Endothelial cell of umbilical vein (primary cell): ENCODE measurements at places on chromosomes 2 and 18. TPM values are rescaled to one million over a fixed set of nuclear protein-coding genes. Genes with fewer than 3 reads are reported as not detected.
A peak's percentile ranks its signal among the peaks of the same experiment; 100 is the strongest.

GRCh38 chr18:46324087-46324955 lies 220.1 kb downstream of the HAUS1 start:
- DNase-seq = no peak

DNA sequence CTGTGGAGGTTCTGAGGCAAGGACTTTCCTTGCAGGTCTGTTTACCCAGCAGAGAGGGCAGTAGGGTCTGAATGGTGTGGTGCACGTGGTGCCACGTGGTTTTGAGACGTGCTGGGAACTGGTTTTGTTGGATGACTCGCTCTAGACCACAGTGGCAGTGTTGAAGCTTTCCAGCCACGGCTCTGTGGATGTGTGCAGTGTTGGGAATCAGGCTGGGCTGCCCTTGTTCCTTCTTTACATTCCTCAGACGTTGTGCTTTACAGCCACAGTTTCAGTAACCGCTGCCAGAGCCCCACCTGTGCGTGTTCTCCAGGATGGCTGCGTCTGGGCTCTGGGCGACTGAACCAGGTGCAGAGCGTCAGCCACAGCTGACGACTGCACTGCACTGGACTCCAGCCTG lies 8.2 kb downstream of the CTDP1 start:
- no peak for DNase-seq

DNA sequence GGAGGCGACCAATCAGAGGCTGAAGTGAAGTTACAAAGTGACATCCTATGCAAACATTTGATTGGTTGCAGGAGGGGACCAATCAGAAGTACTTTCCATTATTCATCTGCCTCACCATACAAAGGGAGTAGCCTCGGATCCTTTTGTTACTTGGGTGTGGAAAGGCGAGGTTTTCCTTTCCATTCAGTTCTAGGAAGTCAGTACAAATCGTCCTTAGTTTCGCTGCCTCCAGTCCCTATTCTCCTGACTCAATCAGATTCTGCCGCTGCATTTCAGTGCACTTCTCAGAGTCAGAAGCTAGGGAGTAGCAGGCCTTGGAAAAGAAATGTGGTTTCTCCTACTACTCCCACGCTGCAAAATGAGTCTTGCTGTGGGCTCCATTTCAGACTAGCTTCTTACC lies 149.4 kb downstream of the DTNA start:
- no peak for DNase-seq

DNA sequence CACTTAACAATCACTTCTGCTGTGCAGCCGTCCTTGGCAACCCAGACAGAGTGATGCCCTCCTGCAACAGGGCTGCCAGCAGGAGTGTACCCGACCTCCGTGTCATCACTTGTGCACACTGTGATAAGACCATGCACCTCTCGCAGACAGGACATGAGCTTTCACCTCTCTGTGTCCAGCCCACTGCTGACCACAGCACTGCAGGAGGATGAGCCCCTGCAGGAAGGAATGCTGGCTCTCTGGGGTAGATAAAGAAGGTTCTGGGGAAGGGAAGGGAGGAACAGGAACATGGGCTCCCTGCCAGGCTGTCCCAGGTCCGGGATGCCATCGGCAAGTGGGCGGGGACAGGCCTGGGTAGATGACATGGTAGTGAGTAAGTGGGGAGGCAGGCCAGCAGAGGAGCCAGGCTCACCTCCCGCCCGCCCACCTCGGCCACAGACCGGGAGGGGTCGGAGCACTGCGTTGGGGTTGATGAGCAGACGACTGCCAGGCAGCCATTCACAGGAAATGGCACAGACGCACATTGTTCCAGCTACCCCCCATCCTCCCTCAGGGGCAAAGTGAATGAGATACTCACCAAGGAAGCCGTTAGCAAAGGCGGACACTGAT lies 18.6 kb upstream of the COL6A3 start:
- no peak for DNase-seq

DNA sequence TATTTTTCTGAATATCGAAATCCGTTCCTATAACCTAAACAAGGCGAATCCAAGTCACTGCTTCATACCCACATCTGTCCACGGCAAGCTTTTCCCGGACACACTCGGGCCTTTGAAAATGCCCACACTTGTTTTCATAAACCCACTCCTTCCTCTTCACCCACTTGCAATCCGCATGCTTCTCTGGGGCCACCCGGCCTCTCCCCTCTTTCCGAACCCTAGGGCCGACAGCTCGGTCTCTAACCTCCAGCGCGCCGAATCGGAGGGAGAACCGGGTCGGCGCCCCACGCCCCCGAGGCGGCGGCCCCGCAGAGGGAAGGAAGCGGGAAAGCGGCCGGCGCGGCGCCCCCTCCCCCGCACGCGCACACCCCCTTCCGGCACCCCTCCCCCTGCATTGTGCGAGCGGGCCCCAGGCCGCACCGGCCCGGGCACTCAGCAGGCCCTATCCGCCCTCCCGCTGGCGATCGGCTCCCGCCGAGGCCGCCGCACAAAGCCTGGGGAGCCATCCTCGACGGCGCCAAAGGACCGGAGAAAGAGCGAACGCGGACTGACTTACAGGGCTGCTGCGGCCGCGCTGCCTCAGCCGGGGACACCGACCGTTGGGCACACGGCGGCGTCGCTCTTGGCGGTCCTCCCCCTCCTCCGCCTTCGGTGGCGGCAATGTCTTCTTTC lies 467 bp downstream of the PUM2 start:
- DNase-seq = peak; percentile 60

DNA sequence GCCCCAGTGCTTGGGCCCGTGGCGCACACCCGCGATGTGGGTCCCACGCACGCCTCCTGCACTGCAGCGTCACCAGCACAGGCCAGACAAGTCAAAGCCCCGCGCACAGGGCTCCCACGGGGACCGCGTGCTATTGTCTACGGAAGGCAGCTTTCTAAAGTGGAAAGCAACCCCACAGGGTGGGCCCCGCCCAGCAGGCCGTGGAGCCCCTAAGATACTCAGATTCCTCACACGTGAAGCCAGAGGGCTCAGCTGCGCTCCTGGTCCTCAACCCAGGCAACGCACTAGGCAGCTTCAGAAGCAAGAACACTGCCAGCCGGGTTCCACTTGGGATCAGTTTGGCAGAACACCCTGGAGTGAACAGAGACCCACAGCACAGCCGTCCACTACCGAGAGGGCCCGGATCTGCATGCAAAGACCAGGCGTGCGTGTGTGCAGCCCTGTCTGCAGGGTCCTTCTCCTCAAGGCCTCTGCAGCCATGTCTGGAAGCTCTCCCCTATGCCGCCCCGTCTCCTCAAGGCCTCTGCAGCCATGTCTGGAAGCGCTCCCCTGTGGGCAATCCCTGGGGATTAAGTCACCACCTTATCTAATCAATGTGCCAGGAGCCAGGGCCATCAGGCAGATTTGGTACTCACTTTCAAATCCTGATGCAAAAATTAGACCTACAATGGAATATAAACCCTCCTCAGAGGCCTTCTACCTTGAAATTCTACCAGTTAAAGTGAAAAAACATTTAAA lies 231.3 kb downstream of the HDAC4 start:
- no peak for DNase-seq

DNA sequence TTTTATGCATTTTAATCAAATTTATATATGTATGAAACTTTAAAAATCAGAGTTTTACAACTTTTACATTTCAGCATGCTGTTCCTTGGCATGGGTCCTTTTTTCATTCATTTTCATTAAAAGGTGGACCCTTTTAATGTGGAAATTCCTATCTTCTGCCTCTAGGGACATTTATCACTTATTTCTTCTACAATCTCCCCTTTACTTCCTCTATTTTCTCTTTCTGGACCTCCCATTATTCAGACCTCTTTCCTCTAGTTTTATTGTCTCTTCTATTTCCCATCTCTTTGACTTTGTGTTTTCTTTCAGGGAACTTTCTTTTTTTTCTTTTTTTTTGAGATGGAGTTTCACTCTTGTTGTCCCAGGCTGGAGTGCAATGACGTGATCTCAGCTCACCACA lies 5.7 kb downstream of the PROC start:
- DNase-seq = no peak

DNA sequence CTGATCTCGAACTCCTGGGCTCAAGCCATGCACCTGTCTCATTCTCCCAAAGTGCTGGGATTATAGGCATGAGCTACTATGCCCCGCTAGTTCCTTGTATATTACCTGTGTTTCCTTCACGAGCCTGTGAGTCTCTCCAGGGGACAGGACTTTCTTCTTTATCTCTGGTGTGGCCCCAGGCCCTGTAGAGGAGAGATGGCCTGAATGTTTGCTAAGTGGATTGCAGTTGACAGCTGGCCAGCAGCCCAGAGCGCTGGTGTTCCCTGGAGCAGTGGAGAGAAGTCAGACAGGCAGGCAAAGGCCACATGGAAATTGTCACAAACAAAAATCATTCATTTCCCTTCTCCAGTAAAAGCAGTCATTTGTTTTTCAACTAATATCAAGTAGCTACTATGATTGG lies 17.9 kb downstream of the LPIN1 start:
- DNase-seq = no peak

DNA sequence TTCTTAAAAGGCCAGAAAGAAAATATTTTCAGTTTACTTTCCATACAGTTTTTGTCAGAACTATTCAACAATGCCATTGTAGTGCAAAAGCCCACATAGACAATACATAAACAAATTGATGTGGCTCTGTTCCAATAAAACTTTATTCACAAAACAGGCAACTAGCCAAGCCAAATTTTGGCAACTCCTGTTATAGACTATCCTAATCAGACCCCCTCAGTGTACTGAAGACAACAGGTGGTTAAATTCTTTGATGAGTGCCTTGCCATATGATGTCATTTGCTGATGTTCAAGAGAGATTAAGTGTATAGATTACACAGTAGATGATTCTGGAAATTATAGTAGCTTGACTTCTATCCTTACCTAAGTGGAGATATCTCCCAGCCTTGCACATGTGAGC lies 83.4 kb downstream of the FANCL start:
- DNase-seq = peak; percentile 19

DNA sequence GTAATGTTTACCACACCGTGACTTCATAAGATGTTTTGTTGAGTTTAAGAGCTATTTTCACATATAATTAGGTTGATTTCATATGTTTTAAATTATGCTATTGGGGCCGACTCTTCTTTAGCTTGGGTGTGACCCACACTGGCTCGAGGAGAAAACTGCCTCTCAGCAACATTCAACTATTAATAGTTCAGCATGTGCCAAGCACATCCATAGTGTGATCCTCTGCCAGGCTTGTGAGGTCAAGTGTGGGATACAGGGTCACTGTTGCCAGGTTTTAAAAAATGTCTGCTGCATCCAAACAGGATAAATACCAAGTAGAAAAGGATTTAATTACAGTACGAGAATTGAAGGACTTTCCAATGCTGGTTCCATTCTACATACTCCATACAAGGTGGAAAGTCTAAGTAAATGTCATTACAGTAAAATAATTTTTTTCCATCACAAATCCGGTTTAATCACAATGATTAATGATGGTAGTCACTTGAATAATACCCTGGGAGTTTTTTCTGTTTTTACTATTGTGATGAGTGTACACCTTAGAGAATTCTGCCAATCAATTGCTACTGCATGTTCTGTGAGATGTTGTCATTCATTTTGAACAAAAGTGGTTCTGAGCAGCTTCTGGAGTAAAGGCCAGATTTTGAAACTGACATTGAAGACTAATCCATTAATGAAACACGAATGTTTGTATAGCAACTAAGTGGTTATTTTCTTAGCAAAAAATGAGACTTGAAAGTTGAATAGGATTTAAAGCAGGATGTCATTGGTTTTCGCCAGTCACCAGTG lies 84.5 kb downstream of the ABI2 start:
- no peak for DNase-seq

GRCh38 chr2:136214307-136215200 lies 96.6 kb upstream of the CXCR4 start:
- no peak for DNase-seq

- DNase-seq = no peak
Measured at GRCh38 chr2:9944330-9944758, 7.1 kb upstream of the GRHL1 start.

PLGLB2 gene
- 0.68 and 0.98 TPM in 2 replicates for polyA plus RNA-seq

INHBB gene
- polyA plus RNA-seq = 0.03 and 0.11 TPM in 2 replicates

IL36G gene
- polyA plus RNA-seq = not detected in 2 replicates

CFAP65 gene
- 0.03 TPM in 1 of 2 replicates, not detected in the other for polyA plus RNA-seq

PROKR1 gene
- not detected in 2 replicates for polyA plus RNA-seq

RRM2 gene
- 40.9 and 58.0 TPM in 2 replicates for polyA plus RNA-seq

SETBP1 gene
- polyA plus RNA-seq = 0.72 and 0.76 TPM in 2 replicates

HOXD12 gene
- not detected in 2 replicates for polyA plus RNA-seq

CARF gene
- polyA plus RNA-seq = 1.0 and 1.6 TPM in 2 replicates

GBX2 gene
- 2.4 and 3.0 TPM in 2 replicates for polyA plus RNA-seq
